ENCODE measurements at places on chromosomes 6 and 20. TPM values are rescaled to one million over a fixed set of nuclear protein-coding genes. Genes with fewer than 3 reads are reported as not detected.

TNFRSF21 gene
- total RNA-seq, result 12.6 TPM

DNA sequence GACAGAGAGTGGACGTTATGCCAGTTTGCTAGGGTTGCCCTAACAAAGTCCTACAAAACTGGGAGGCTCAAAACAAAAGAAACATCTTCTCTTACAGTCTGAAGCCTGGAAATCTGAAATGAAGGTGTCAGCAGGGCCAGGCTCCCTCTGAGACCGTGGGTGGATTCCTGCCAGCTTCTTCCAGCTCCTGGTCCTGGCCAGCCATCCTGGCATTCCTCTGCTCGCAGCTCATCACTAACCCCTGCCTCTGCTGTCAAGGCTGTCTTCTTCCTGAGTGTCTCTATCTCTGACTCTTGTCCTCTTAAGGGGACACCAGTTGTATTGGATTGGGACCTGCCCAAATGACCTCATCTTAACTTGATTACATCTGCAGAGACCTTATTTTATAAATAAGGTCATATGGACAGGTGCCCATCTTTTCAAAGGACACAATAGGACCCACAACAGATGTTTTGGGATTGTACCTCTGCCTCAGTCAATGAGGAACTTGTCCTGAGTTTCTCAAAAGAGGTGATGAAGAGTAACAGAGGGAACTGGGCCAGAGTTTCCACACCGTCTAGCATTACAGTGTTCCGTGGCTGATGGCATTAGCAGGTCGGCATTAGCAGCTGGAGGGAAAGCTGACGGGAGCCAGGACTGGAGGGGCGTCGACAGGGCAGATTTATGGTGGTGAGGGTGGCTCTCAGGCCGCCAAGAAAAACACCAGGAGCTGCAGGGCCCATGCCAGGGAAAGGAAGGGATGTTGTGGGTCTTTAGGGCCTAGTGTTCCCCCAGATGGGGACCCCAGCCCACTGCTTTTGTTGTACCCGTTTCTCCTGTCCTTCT, 157.3 kb downstream of the TBXT start:
- H3K36me3 ChIP-seq, result no peaks in the 10 kb centered on the region
- DNase-seq, result peak; percentile 53
- peaks cover 53% of the 10 kb centered on the region for H3K27me3 ChIP-seq
- no peak overlapping the region for H3K4me3 ChIP-seq

CAP2 gene
- 106 TPM for total RNA-seq

DNA sequence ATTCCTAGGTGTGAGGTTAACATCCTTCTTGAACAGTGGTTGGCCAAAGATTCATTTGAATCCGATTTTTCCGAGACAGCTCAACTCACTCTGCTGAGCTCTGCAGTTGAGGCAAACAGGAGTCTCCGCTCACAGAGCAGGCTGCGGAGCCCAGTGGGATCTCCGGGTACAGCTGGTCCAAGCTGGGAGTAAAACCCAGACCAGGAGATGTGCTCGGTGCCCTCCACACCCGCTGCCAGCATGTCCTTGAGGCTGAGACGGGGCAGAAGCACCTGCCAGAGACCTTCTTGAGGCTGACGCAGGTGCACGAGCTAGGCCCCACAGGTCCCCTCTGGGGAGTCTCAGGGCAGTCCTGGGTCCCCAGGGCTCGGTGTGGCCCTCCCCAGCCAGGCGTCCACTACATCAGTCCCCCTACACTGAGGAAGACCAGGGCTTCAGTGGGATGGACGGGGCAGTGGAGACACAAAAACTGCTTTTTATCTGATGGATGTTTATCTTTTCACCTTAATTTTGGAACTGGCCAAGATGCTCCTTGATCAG, 119.0 kb downstream of the AGPAT4 start:
- H3K4me3 ChIP-seq, result no peak overlapping the region
- H3K4me1 ChIP-seq, result no peaks in the 10 kb centered on the region
- DNase-seq, result no peak
- H3K27ac ChIP-seq, result no peak overlapping the region
- no peaks in the 10 kb centered on the region for H3K36me3 ChIP-seq

TBC1D20 gene
- total RNA-seq, result 34.4 TPM

DNA sequence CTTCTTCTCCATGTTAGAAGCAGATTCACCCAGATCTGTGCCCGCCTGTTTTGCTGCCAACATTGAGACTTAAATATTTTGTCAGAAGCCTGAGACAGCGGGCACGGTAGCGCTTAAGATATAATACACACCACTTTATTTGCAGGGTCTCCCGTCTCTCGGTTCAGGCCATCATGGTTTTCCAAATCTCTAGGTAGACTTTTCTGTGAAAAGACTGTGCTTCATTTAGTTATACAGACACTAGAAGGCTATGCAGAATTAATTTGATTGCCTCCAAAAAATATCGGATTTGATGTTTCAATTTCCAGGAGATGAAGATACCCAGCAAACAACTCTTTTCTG, 598 bp downstream of the TBP start:
- peaks cover 20% of the 10 kb centered on the region for H3K4me1 ChIP-seq
- H3K4me3 ChIP-seq, result peak overlapping the region; percentile 68
- peaks cover 5% of the 10 kb centered on the region for H3K36me3 ChIP-seq
- peak overlapping the region; percentile 83 for H3K27ac ChIP-seq
- H3K27me3 ChIP-seq, result no peaks in the 10 kb centered on the region
- peak; percentile 4 for DNase-seq

DNA sequence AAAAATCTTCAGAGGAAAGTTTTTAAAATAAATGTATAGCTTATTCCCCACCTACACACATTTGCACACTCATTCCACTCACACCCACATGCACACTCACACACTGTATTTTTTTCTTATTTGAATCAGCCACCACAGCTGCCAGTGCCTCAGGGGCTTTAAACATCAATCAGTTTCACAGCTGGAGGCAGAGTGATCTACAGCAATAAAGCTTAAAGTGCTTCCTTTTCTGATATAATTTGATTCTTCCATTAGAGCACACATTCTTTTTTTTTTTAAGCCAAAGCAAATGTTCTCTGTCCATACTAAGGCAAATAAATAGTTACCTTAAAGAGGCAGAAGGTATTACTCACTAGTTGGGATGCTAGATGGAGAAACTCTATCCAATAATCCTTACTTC, 498.8 kb upstream of the POU3F2 start:
- no peaks in the 10 kb centered on the region for H3K36me3 ChIP-seq
- H3K4me1 ChIP-seq, result no peaks in the 10 kb centered on the region
- no peak overlapping the region for H3K4me3 ChIP-seq
- no peak for DNase-seq
- no peak overlapping the region for H3K27ac ChIP-seq

SCGN gene
- total RNA-seq, result 0.14 TPM

POLH gene
- total RNA-seq, result 7.1 TPM

GRCh38 chr6:136889271-136890193, 32.6 kb upstream of the SLC35D3 start:
- no peak for DNase-seq
- H3K4me1 ChIP-seq, result peaks cover 17% of the 10 kb centered on the region
- no peak overlapping the region for H3K27ac ChIP-seq
- no peak overlapping the region for H3K4me3 ChIP-seq

All from cardiac muscle cell (in vitro differentiated cells and primary cell).